ENCODE measurements at places on chromosomes 13 and 19. TPM values are rescaled to one million over a fixed set of nuclear protein-coding genes. Genes with fewer than 3 reads are reported as not detected.

- no peak for DNase-seq
Measured at GRCh38 chr19:49017041-49017665, at the start of gene LHB. TSS of gene LHB (minus strand) at chr19:49017091. CDS start at chr19:49017081, 10 bp downstream.

DNA sequence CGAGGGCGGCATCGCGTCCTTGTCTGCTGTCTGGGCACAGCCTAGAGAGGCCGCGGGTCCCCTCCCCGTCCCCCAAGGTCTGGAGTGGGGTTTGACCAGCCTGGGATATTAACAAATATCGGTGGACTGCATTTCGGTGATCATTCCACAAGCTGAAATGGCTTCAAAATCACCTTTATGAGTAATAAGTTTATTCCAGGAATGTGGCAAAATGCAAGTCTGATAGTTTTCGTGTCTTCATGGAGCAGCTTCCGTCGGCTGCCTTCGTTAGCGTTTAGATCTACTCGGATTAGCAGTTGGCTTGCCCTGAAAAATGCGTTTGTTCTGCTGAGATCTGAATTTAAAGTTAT lies 1.1 kb upstream of the GJA3 start:
- DNase-seq: no peak

DNA sequence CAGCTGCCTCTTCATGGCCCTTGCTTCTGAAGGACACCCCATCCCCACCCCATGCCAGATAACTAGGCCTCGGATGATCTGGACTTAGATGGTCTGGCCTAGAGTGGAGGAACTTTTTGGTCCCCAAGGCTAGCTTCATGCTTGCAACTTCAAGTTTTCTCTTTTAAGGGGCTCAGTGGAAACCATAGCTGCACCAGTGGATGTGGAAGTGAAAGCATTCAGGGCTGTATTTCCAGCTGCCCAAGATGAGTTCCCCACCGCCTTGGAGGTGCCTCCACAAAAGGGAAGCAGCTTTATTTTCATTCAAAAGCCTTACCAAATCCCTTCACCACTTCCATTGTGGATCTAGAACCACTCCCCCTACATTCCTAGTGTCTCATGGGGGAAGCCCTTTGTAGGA lies 17.6 kb upstream of the GSX1 start:
- no peak for DNase-seq

DNA sequence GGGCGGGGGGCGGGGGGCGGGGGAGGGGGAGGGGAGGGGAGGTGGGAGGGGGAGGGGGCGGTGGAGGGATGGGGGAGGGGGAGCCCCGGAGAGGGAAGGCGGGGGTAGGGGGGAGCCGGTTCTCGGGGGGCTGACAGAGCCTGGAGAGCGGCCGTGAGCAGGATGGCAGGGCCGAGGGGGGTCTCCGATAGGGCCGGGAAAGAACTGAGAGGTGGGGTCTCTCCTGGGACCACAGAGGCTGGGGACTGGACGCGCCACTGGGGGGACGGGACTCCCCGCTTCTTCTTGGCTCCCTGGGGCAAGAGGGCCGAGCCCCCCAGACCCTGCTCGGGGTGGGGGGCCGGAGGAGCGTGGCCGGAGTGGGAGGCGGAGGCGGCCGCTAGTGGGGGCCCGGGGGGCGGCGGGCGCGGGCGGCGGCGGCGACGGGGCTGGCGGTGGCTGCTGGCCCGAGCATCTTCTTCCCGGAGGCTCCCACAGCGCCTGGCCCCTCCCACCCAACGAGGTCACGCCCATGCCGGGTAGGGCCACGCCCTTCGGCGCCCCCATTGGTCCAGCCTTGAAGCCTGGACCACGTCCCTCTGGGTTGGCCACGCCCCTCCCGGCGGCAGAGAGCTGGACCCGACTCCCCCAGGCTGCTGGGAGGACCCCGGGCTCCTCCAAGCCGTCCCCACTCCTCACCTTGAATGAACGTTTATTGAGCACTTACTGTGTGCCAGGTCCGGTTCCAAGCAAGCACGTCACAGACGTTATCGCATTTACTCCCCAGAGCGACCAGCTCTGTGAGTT lies at the start of gene NOVA2:
TSS of gene NOVA2 (minus strand) at position 313 of the 786 bp plus-strand sequence. CDS start 514 bp downstream, outside the sequence.
- DNase-seq: peak; percentile 59

The APOE gene
- 14.8 TPM for polyA plus RNA-seq

The ECSIT gene
- 60.3 TPM for polyA plus RNA-seq

The TRPC4 gene
- 1.7 TPM for polyA plus RNA-seq

The CYP2S1 gene
- polyA plus RNA-seq: 0.30 TPM
